ENCODE measurements at places on chromosomes 6 and 20.

- no peak for DNase-seq
Measured at GRCh38 chr6:155542036-155542435, 86.4 kb upstream of the NOX3 start.

DNA sequence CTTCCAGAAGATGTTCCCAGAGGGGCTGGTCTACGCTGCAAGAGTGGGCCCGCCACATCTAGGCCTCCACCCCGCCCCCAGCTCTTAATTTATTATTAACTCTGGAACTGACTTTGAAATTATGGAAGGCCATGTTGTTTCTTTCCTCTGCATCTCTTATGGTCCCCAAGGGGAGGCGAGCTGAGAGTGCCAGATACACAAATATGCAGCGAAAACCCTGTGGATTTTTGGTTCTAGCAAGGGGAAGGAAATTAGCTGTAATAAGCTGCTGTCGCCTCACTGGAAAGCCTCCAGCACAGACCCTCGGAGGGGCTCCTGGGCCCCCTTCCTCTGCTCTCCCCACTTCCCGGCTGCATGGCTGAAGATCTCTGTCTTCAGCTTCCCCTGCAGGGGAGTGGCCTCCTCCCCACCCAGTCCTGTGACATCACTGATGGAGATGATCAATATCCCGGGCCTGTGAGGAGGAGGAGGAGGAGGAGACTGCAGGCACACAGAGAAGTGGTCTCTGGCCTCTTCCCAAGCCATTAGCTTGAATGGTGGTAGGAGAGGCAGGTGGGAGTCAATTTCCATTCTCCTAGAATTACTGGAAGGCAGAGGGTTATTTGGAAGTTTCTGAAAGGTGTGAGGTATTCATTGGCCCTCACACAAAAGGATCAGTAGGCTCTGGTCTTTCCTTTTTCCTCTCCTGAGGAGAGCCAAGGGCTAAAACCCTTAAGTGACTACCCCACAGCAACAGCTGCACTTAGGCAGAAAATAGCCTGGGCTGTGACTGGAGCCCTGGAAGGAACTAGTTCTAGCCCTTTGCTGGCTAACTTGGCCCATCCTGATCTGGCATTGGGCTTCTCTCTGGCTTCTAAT is 39.7 kb upstream of the CCDC167 start:
- DNase-seq, result no peak

GRCh38 chr20:52496191-52496590 is 304.6 kb upstream of the ZFP64 start:
- no peak for DNase-seq

DNA sequence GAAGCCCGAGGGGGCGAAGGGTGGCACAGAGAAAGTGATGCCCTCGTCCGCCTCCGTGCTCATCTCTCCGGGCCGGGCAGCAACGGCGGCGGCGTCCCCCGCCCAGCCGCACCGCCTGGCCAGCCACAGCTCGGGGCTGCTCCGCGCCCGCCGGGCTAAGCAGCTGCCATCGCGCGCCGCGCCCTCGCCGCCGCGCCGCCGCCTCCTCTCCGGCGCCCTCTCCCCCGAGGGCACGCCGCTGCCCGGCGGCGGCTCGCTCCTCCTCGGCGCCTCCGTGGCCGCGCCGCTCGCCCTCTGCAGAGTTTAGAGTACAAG is 225 bp downstream of the MAP3K5 start:
- DNase-seq, result no peak

DNA sequence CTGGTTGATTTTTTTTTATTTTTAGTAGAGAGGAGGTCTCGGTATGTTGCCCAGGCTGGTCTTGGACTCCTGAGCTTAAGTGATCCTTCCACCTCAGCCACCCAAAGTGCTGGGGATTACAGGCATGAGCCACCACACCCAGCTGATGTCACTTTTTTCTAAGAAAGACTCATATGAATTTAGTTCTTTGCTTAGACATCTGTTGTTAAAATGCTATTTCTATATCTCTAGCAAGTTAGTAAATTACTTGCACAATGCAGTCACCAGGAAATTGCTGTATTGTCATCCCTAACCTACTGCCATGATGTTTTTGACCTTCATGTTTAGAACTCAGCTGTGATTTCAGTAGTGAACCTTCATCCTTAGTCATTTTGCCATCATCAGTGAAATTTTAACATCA is 5.7 kb downstream of the KDM1B start:
- no peak for DNase-seq

DNA sequence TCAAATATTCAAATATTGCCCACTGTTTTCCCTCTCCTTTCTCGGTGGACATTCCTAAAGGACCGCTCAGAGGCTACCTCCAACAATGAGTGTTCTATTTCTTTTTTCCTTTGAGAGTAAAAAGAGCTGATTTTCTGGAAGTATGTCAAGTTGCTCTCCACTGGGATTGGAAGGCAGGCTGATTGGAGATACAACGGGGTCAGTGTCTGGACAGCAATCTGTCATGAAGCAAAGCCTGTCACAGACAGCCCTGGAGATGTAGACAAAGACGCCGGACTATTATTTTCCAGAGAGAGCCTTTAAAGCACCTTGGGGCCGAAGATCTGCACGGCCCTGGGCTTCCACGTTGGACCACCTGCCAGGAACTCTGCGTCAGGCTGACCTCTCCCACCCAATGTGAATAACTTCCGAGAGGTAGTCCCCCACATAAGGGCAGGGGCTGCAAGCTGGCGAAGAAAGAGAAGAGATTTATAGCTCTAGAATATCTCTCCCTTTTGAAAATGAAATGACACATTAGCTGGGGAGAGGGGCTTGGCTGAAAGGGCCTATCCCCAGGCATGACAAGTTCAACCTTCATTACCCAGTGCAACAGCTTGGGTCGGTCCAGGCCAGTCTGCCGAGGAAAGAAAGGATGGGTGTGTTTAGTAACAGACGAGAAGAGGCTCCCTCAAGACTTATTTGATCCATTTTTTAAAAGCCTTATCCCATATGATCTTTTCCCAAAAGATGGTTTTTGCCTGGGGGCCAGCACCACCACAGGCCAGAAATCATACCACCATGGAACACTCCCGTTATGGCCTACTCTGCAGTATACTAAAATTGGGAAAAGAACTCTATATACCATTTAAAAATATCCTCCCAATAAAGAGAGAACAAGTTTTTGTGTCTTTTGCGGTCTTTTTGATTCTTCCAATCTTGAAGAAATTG is 131.1 kb downstream of the OLIG3 start:
- no peak for DNase-seq

GRCh38 chr20:10611357-10611756 is 62.4 kb downstream of the JAG1 start:
- DNase-seq, result no peak

GRCh38 chr6:42744351-42744893 is 1.5 kb downstream of the TBCC start:
- no peak for DNase-seq

GRCh38 chr6:87210979-87211378 is 55.6 kb downstream of the ZNF292 start:
- no peak for DNase-seq

DNA sequence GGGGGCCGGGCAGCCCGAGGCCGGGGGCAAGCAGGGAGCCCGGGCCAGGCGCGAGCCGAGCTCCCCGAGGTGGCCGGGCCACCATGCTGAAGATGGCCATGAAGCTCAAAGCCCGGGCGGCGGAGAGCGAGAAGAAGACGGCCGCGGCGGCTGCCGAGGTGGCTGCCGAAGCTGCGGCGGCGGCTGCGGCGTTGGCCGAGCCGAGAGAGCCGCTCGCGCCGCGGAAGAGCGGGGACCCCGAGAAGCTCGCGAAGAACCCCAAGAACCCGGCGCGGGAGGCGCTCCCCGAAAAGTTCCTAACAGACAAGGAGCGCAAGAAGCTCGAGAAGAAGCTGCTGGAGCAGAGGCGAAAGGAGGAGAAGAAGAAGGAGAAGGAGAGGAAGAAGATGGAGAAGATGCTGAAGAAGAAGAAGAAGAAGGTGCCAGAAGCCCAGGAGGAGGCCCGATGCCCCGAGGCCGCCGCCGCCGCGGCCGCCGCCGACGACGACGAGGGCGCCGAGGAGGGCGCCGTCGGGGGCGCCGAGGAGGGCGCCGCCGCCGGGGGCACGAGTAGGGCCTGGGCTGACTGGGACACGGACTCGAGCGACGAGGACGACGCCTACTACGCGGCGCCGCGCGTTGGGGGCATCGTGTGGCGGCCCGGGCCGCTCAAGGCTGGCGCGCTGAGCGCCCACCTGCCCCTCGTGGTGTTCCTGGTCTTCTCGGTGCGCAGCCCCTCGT is 37.4 kb downstream of the GNAS start:
- DNase-seq, result no peak

- no peak for DNase-seq
Measured at GRCh38 chr6:118844915-118845314, 49.0 kb upstream of the ASF1A start.

DNA sequence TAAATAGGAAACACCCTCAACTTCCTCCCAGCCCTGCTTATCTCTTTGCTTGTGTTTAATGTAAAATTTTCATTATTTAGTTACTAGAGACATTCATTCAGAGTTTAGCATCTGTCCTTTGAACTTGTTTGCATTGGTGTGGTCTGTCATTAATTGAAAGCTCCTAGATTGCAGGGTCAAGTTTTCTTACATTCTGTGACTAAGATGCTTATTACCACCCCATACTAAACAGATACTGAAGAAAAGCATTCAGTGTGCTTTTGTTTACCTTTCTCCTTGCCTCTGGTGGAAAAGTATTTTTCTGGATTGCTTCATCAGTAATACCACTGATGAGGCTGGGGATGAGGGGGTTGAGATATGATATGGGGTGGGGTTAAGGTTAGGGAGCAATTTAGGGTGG is 199.0 kb downstream of the SAMD5 start:
- no peak for DNase-seq
